ENCODE measurements at places on chromosomes 4 and X.

GRCh38 chrX:44227991-44228390 is 115.5 kb downstream of the EFHC2 start:
- DNase-seq = no peak

- no peak for DNase-seq
Observed at GRCh38 chr4:96471956-96472867, 632.3 kb downstream of the PDHA2 start.

DNA sequence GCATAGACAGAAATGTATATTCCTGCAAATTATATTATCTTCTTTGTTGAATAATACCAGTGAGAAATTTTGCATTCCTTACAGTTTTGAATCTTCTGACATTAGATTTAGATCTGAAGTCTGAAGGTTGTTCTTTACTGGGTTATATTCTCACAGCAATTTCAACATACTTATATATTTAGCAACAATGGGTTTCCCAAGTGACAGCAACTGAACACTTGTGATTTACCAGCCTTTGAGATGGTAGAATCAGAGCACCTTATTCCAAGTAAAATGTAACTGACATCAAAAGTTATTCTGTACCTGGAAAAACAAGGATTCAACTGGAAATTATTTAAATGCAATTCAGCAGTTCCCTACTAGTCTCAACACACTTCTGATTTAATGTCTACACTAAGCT is 66.0 kb downstream of the RELL1 start:
- DNase-seq = no peak

- no peak for DNase-seq
Observed at GRCh38 chrX:18010253-18010652, 149.2 kb upstream of the RAI2 start.

DNA sequence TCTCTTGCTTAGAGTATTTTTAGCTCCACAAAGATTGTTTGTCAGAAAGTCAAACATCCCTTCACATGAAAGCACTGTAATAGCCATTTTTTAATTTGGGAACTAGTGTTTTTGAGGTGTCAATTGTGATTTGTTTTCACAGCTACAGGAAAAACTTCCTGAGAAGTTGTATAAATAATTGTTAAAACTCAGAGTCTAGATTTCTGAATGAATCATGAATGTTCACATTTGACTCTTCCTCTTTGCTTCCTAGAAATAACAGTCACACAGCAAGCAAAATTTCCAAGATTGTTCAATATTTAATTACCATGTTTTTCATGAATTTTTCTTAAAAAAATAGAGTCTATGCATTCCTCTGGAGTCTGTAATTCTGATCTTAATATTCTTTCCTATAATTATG is 156.9 kb upstream of the SLC7A11 start:
- DNase-seq = no peak

DNA sequence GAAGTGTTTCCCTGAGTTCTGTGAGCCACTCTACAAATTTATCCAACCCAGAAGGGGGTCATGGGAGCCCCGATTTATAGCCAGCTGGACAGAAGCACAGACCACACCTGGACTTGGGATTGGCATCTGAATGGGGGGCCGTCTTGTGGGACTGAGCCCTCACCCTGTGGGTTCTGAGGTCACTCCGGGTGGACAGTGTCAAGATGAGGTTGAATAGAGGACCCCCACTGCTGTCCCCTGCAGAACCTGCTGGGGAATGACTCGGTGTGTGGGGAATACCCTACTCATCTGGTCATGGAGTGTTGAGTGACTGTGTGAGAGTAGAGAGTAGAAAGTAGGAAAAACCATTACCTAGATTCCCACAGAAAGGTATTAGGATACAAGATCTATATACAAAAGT is 67.5 kb downstream of the ZFYVE28 start:
- no peak for DNase-seq

GRCh38 chrX:133838761-133839676 is 146.4 kb downstream of the GPC3 start:
- DNase-seq = no peak

DNA sequence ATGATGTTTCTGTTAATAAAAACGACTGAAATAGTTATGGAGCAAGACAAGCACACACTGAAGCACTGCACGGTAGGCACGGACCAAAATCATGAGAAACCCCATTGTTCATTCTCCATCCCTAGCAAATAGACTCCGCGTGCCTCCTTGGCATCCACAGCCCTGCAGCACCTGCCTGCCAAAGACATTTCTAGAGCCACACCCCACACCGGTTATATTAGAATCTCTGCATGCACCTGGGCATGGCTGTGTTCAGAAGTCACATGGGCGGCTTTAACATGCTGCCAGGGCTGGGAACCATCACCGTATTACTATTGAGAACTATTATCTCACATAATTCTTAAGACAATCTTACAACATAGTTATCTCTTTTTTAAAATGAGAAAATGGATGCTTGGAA is 5.9 kb downstream of the PDLIM3 start:
- no peak for DNase-seq

DNA sequence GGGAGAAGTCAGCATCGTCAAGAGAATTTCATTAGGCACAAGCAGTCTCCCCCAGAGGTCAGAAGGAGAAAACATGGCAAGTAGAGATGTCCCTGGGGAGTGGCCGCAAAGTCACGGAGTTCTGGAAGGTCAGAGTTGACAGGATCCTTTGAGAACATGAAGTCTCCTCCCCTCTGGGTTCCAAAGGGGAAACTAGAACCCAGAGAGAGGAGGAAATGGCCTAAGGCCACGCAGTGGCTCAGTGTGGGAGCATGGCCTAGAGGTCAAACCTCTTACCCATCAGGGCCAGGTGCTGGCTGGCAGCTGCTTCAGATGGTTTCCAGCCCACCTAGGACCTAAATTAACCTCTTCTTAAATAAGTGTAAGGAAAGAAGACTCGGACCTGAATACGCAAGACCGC is 884 bp downstream of the IDH3G start:
- no peak for DNase-seq

GRCh38 chr4:16464651-16465050 is 238.4 kb upstream of the TAPT1 start:
- no peak for DNase-seq

Data from vagina (tissue), 2 donors.